CD4-positive, alpha-beta memory T cell (primary cell): ENCODE measurements at places on chromosomes 11 and 22.

GRCh38 chr22:48212727-48213126 is 1450.3 kb downstream of the TBC1D22A start:
- DNase-seq = no peak

GRCh38 chr22:23686416-23687024 is 4.3 kb upstream of the RGL4 start:
- no peak for DNase-seq

DNA sequence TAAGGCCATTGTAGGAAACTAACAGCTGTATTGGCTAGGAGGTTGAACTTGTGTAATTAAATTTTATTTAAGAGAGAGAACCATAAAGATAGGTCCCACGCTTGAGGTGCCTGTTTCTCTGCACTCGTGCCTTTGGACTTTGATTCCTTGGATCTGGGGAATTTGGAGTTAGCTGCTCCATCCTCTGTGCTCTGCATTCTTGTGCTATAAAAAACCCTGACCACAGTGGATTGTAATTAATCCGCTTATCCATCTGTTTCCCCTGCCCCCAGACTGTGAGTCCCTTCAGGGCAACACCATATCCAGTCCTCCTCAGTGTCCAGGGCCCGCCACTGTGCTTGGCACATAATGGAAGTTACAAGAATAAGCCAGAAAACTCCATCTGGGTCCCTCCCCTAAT is 169.8 kb downstream of the SPON1 start:
- no peak for DNase-seq

DNA sequence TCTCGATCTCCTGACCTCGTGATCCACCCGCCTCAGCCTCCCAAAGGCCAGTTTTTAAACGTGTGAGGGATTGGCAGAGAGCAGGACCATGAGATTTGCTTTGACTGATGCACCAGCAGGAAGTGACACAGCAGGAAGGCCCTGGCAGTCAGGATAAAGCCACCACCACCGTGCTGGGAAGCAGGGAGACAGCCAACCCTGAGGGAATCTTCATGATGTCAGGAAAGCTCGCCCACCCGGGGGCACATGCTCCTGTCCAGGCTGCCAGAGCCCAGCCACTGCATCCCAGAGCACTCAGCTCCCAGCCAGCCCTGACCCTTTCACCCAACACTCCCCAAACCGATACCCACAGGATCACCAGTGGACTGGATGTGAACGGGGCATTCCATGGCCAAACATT is 6.1 kb downstream of the TUBGCP6 start:
- no peak for DNase-seq
